ENCODE measurements at places on chromosomes 1 and 21. TPM values are rescaled to one million over a fixed set of nuclear protein-coding genes. Genes with fewer than 3 reads are reported as not detected.

FAM72A gene
- total RNA-seq: 3.8 TPM

TIMM17A gene
- 41.3 TPM for total RNA-seq

AQP10 gene
- not detected for total RNA-seq

FABP3 gene
- 139 TPM for total RNA-seq

OR10J1 gene
- total RNA-seq: not detected

PLPP3 gene
- 33.2 TPM for total RNA-seq

SMIM11 gene
- total RNA-seq: 27.2 TPM

NBPF10 gene
- total RNA-seq: 1.9 TPM

RNU1-2 gene
- total RNA-seq: under 0.01 TPM

GBP4 gene
- total RNA-seq: 1.3 TPM

XPR1 gene
- total RNA-seq: 294 TPM

ATPAF1 gene
- total RNA-seq: 42.6 TPM

C8B gene
- total RNA-seq: not detected

F13B gene
- total RNA-seq: not detected

C4BPA gene
- total RNA-seq: not detected

DNAJC6 gene
- 130 TPM for total RNA-seq

LRRC53 gene
- not detected for total RNA-seq
